DMS53 (cell line): ENCODE measurements at places on chromosomes 4 and X.

- DNase-seq = no peak
Measured at GRCh38 chrX:12370497-12370986, 232.3 kb downstream of the FRMPD4 start.

DNA sequence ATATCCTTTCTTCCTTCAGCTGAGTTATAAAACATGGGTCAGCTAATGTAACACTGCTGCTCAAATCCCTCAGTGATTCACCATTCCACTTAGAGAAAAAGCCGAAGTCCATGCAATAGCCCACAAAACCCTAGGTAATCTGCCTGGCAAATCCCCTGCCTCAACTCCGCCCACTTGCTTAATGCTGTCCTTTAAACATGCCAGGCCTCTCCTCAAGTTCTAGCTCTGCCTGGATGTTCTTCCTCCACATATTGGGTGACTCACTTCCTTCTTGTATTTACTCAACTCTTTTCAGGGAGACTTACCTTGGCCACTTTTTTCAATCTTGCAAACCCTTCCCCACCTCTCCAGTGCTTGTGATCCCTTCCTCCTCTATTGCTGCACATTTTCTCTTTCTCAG is 89.8 kb downstream of the EMCN start:
- peak; percentile 44 for DNase-seq

- no peak for DNase-seq
Measured at GRCh38 chr4:3662516-3662915, 103.7 kb upstream of the ADRA2C start.

GRCh38 chrX:45850775-45851433 is 650.2 kb upstream of the DIPK2B start:
- peak; percentile 76 for DNase-seq

DNA sequence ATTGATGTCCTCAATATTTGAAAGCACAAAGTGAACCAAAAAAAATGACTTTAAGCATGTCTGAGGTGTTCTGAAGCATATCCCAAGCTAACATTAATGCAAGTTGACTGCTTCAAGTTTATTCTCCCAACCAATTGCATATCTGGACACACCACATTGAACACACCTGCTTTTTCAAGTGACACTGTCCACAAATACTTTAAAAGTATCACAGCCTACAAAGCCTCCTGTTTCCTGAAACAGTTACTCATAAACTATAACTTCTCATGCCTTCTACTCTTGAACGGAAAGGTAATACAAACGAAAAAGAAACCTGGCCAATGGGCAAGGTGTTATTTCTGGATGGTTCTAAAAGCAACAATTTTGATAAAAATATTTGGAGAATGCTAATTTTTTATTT is 1.1 kb downstream of the CDKL2 start:
- peak; percentile 58 for DNase-seq

DNA sequence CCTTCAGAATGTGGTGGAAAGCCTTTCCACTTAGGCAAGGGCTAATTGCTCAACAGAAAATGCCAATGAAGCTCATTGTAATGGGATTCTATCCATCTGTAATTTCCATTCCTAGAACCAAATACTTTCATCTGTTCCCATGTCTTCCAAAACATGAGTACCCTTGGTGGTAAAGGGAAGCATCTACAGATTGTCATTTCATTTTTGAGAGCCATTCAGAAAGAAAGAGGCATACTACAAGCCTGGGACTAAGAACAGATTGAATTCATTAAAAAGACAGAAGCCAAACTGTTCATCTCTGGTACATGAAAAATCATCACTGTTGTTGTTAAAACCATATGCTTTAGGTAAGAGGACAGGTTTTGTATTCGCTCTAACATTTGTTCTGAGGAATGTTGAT is 43.6 kb upstream of the DCTD start:
- DNase-seq = no peak

DNA sequence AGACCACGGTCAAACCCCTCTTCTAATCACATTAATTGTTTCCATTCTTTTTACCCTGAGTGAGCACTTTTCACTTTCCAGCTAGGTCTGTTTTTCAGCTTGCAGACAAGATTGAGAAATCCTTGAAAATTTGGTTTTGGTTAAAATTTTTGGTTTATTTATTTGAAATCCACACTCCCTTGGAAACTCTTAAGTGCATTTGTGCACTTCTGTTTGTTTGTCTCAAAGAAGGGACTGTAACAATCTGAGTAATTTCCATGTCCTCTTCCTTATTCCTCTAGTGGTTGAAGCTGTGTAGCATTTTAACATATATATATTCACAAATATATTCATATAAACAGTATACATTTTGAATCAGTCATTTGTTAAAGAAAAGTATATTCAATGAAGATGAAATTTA is 333.3 kb downstream of the ANK2 start:
- no peak for DNase-seq

DNA sequence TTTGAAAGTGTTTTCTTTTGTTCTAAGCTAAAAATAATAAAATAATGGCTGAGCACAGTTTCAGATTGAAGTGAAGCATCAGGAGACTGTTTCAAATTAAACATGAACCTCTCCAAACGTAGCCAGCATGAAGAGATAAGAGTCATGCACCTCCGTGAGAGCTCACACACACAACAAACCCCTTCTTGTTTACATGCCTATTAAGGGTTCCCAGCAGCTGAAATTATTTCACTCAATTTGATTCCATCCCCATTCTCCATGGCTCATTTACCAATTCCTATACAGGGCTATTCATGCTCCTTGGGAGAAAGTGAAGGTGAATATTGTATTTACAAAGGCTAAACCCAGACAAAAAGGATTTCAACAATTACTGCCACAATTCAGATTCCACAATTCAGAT is 954.1 kb upstream of the INTU start:
- DNase-seq = peak; percentile 82
